ENCODE measurements at places on chromosomes 12 and 14.

DNA sequence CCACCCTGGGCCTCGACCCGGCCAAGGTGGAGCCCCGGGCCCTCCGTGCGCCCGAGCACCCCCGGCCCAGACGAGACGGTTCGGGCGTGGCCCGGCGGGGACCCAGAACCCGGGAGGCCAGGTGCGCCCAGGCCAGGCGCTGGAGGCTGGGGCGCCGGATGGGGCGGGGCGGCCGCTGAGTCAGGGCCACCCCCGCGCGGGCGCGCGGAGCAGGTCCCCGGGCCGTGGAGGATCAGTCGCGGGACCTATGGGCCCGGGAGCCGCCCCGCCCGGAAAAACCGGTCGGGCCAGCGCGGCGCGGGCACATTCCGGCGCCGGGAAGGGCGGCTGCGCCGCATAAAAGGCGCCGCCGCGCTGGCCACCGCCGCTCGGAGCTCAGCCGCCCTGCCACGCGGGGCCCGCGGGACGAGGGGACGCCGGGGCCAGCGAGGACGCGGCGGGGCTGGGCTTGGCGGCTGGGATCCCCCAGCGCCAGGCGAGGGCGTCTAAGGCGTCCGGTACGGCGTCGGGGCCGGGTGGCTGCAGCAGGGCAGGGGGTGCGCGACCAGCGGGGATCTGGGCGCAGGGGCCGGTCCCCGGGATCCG is 21.5 kb upstream of the KIF26A start:
- no peak for DNase-seq

- DNase-seq: no peak
Observed at GRCh38 chr14:90522571-90523191, 125.9 kb downstream of the CALM1 start.

DNA sequence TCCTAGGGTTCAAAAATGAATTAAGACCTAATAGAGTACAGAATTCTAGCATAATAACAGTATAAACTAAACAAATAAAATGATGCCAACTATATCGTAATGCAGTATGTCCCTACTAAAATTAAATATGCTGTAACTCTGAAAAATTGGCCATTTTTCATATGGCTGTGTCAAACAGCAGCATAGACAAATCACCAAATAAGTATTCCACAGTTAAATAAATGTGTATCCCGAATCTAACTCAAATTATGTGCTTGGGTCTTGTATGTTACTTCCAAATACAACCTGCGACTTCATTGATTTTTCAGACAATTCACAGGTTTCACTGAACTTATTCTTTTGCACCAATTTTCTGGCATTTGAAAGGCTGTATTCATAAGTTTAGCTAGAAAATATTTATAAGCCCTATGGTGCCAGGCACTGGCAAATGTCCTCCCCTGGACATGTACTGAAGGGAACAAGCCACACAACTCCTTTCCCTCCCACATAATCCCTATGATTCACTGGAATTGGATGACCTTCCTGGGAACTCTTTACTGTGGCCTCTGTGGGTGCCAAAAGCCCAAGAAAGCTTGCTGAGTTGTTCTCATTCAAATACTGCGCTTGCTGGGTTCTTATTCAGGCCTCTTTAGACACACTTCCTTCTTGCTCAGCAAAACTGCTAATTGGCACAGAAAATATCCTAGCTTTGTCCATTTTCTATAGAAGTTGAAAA is 108.8 kb downstream of the KITLG start:
- DNase-seq: no peak

DNA sequence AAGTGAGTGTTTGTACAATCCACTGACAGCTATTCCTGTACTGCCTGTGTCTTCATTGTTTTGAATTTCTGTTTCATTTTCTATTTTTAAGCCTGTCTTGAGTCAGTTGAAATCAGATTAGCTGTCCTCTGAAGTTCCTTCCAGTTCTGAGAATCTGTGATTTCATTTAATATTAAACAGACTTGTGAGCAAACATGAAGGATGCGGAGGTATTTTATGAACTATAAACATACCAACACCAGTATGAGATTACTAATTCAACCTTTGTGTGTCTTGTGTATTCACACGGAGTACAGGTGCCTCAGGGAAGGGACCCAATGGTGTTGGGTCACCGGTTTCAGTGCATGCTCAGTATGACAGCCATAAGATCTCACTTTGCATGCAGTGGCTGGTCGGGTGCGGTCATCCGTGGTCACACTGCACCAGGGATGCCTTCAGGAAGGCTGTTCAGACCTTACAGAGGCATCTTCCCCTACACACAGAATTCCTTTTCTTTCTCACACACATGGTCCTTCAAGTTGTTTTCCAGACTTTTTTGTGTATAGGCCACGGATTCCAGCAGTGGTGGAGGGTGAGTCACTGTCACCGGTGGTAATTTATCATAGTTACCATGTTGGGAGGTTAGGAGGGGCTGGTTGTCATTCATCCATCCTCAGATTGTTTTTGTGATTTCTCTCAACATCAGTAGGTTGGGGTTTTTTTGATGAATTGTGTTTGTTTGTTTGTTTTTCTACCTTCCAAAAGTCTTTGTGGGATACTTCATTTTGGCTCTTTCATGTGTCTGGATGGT is 103.0 kb upstream of the SFSWAP start:
- no peak for DNase-seq

DNA sequence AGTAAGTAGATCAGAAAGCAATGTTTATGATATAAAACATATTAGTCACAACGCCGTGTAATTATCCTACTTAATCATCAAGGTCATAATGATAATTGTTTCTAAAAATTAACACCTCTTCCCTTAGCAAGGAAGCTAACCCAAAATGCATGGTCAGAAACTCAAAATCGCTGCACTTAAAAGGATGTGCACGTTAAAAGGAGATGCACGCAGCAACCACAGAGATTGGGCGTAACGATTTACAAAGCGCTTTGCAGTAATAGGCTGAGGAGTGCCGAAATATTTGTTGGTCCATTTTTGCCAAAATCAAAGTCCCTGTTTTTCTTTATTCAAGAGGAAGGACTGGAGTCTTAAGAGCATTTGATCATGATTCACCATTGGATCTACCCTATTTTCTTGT is 1077.2 kb downstream of the VRK1 start:
- no peak for DNase-seq

DNA sequence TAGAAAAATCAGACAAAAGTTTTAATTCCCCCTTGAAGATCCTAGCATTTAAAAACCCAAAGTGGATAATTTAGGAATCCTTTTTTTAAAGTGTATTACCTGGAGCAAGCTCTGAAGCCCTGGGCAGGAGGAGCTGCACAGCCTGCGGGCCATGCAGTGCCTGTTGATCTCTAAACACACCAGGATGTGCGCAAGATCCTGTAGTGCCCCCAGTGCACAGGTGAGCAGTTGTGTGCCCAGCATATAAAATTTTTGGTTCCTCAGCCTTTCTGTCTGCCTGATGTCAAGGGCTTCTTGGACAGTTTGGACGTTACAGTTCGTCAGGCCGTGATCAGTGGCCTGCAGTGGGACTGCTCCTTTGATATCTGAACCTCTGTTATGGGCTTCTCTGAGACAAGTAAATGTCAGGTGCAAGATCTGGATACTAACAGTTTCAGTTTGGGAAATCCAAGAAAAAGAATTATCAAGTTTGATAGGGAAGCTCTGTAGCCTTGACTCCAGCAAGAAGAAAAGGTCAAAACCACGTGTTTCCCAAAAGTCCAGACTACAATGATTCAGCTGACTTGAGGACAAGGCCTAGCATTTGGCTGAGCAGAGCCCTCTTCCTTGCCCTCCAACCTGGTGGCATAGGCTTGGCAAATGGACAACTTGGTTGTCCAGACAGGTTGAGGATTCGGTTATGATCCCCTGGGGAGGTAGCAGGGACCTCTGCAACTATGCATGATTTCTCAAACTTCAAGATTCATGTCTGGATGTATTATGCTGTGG is 1.0 kb downstream of the ATXN7L3B start:
- no peak for DNase-seq

DNA sequence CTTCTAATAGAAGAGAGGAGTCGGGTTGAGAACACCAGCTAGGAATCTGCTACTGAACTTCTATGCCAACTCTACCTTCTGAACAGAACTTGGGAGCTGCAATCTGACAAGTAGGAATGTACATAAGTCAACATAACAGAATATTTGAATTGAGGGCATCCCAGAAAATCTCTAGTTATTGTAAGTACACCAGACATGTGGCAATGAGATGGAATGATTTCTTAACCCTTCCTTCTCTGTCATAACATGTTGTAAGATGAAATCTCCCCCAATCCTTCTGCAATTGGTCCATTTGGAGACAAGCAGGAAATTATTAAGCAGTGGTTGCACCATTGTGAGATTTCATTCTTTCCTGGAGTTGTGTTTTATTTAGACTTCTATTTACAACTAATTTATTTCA is 68.7 kb upstream of the TMPO start:
- DNase-seq: no peak

- no peak for DNase-seq
Observed at GRCh38 chr12:132422381-132423043, 67.4 kb upstream of the FBRSL1 start.

DNA sequence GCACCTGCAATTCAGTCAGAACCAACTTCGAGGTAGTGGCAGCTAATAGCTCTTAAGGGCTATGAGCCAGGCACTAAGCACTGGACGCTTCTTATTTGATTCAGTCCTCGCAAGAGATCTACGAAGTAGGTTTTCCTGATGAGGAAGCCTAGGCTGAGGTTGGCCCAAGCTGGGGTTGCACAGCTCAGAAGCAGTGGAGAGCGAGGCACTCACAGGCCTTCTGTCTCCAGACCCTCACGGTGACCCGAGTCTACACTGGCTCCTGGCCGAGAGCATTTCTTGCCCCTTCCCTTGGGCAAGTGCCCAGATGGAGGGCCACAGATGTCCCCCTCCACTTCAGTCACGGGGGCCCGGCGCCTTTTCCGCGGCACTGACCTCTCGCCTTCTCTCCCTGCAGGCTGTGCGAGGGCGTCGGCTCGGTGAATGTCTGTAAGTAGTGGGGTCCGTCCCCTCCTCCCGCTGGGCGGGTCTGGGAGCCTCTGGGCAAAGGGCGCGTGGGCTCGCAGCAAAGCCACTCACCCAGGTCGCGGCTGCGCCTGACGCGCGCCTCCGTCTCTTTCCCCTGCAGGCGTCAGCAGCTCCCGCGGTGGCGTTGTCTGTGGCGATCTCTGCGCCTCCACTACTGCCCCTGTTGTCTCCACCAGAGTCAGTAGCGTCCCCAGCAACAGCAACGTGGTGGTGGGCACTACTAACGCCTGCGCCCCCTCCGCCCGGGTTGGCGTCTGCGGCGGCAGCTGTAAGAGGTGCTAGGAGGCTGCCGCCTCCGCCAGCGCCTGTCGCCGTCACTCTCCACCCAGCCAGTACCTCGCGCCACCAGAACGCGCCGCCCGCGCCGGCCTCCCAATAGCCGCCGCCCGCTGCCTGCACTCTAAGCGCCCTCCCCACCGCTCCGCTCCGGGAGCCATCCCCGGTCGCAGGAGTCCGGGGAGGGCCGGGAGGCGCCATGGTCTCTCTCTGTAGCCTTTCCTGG is 13.1 kb downstream of the KRT83 start:
- no peak for DNase-seq

DNA sequence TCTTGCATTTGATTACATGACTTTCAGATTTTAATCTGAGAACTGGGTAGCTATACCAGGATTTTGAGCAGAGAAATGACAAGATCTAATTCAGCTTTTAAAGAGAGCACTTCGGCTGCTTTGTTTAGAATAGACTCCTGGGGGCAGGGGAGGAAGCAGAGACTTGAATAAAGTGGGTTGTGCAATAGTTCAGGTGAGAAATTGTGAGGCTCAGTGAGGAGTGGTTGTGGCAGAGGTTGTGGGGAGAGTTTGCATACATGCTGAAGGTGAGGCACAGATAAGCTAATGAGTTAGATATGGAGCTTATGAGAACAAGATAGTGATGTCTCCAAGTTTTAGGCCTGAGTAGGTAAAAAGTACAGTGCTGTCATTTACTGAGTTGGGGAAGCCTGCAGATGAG is 281.4 kb downstream of the FLRT2 start:
- no peak for DNase-seq

- no peak for DNase-seq
Observed at GRCh38 chr14:70894868-70895267, 12.4 kb upstream of the PCNX1 start.

- no peak for DNase-seq
Observed at GRCh38 chr12:70535896-70536374, 101.3 kb downstream of the PTPRB start.

- DNase-seq: no peak
Observed at GRCh38 chr14:65303190-65303898, 109.2 kb upstream of the FUT8 start.

- DNase-seq: no peak
Observed at GRCh38 chr12:50742776-50743175, 21.1 kb upstream of the ATF1 start.

Data from cortex of kidney (tissue), 1 donor.